ENCODE measurements at places on chromosomes 7 and 10.

DNA sequence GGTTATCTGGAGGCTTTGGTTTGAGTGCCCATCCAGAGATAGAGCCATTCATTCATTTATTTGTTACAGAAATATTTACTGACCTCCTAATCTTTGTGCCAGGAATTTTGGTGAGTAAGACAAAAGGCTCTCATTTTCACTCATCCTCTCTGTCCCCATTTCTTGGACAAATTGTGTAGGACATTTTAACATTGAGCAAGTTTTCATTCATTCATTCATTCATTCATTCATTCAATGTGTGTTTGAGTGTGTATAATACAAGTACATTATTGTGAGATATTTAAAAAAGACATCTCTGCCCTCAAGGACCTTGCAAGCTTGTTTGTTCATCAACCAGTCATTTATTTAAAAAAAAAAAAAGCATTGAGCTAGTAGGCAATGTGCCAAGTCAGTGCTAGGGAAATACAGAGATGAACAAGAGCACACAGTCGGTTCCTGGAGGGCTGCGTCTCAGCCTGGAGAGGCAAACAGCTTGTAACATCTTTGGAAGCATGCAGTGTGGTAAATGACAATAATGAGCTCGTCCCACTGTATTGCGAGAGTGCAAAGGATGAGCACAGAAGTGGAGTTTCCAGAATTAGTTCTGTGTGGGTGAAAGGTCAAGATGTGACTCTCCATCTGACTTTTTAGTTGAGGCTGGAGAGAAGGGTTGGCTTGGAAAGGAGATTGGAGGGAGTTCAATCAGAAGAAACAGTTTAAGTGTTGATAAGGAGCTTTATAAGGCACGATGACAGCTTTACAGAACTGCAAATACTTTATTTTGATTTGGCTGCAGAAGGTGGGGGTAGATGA, 50.5 kb upstream of the HBP1 start:
- DNase-seq = no peak

GRCh38 chr10:13990946-13991345, 339.8 kb downstream of the FRMD4A start:
- DNase-seq = no peak

GRCh38 chr7:2032030-2032875, 200.5 kb downstream of the MAD1L1 start:
- DNase-seq = no peak

DNA sequence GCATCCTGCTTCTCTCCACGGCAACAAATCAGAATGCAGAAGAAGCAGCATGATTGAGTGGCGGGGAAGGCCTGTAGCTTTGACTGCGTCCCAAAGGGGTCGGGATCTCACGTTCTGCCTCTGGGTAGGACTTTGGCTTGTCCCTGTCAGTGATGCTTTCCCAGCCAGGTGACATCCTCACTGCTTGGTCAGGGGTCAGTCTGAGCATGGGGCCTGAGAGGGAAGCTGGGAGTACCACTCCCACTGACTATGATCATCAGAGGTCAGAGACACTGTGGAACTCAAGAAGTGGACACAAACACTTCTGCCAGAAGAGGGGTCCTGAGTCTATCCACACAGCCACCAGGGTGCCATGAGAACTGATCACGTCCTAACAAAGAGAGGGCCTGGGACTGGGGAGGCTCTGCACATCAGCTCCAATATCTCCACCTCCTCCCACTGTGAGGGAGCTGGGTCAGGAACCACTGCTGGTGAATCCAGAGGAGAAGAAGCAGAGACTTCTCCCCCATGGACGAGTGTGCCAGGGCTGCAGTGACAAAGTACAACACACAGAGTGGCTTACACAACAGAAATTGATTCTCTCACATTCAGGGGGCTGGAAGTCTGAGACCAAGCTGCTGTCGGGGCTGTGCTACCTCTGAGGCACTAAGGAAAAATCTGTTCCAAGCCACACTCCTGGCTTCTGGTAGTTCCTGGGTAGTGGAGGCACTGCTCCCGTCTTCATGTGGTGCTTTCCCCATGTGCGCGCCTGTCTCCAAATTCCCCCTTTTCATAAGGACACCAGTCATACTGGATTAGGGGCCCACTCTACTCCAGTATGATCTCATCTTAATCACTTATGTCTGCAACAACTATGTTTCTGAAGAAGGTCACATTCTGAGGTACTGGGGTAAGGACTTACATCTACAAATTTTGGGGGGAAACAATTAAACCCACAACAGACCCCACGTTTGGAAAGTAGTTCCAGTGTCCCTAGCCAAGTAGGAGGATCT, 131.1 kb downstream of the CYP26A1 start:
- no peak for DNase-seq

DNA sequence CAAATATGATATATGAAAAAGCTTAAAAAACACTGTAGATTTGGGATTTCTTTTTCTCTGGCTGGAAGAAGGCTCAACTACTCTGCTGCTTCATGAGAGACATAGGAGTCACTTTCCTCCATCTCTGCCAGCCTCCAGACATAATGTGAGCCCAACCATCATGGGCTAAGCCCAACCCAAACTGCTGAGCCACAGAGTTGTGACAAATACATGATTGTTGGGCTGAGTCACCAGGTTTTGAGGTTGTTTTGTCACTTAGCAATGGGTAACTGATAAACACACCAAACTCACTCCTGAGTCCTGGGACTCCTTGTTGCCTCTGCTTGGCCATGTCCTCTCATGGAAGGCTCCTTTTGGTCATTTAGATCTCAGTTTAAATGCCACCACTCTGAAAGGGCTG, 381.8 kb upstream of the FZD8 start:
- DNase-seq = no peak

GRCh38 chr10:78935697-78936407, 132.9 kb upstream of the ZMIZ1 start:
- no peak for DNase-seq

- DNase-seq = no peak
These were observed 18.4 kb upstream of the CUBN start for GRCh38 chr10:17147884-17148489.

DNA sequence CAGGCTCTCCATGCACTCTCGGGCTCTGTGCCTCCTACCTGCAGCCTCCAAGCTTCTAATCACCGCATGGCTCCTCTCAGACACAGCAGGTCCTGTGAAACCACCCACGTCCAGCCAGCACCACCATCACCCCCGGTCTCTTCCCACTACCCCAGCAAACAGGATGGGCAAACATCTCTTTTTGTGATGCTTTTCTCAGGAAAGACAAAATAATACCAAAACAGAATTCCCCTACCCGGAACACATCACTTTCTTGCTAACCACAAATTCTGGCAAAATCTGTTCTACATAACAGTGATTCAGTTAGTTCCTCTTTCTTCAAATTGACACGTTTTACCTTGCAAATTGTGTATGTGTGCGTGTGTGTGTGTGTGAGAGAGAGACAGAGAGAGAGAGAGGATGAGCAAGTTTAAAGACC, 6.5 kb downstream of the SNX8 start:
- DNase-seq = no peak

GRCh38 chr7:77467408-77467807, 51.3 kb upstream of the GSAP start:
- DNase-seq = no peak

GRCh38 chr7:1737956-1738355, 67.9 kb downstream of the ELFN1 start:
- DNase-seq = no peak

- no peak for DNase-seq
These were observed 9.4 kb downstream of the PIP4K2A start for GRCh38 chr10:22704942-22705341.

DNA sequence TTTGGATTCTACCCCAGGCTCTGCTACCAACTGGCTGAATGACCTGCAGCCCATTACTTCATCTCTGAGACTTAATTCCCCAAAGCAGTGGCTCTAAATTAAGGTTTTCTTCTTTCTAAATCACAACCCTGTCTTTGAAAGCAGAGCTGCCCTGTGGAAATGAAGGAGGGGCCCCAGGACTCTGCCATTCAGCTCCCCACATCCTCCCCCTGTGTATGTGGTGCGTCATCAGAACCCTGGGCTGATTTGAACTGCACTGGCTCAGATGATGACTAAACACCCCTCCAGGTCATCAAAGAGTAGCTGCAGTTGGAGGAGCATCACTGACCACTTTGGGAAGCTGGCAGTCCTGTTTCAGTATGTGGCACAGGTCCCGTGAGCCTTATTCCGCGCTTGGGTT, 46.6 kb downstream of the BPGM start:
- DNase-seq = peak; percentile 59

DNA sequence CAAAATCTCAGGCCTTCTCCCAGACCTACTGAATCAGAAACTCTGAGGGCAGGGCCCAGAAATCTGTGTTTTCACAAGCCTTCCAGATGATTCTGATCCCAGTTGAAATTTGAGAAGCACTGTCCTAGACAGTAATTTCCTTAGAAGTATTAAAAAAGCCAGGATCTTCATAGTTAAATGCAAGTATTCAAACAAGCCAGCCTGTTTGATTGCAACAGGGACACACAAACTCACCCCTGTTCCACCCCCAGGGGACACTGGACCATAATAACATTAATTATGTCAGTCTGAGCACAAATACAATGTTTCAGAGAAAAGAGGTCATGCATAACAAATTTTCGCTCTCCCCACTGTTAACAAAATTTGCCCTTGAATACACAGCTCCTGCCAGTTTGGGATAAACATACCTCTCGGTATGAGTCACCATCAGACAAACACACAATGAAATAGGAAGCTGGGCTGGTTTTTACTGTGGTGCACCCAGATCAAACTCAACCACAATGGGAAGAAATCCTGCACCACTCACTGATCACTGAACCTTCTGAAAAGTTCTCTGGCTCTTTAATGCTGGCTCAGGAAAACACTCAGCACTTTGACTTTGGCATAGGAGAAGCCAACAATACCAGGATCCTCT, 34.3 kb downstream of the ABLIM1 start:
- no peak for DNase-seq

- no peak for DNase-seq
These were observed 24.3 kb upstream of the PDZD8 start for GRCh38 chr10:117399341-117400196.

GRCh38 chr10:70426823-70427222, 14.7 kb downstream of the NODAL start:
- no peak for DNase-seq

GRCh38 chr10:3331187-3331586, 158.6 kb upstream of the PITRM1 start:
- no peak for DNase-seq

- DNase-seq = no peak
These were observed 4.8 kb upstream of the RSU1 start for GRCh38 chr10:16822027-16822426.

- no peak for DNase-seq
These were observed 84.7 kb downstream of the DLG5 start for GRCh38 chr10:77841711-77842375.

DNA sequence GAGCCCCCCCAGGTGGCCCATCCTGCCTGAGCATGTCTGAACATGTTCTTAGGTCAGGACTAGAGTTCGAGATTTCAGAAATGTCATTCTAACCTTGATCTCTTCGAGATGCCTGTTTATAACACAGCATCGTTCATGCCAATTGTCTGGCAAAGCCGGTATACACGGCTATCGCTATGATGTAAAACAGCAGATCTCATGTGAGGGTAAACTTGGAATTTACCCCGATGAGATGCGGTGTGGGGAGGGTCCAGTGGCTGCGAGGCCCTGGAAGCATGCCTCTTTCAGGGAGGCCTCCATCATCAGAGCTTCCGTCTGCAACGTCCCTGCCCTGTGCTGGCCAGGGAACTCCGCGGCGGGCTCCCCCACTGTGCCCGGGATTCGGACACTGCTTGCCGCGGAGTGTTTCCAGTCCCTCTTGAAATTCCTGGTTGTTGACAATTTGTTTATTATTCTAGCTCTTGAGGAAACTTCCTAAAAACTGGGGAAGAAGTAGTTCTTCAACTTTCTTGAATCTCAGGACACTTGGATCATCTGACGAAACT, 168.6 kb upstream of the RHEB start:
- no peak for DNase-seq

- no peak for DNase-seq
These were observed 190.3 kb upstream of the ETV1 start for GRCh38 chr7:14179781-14180180.

DNA sequence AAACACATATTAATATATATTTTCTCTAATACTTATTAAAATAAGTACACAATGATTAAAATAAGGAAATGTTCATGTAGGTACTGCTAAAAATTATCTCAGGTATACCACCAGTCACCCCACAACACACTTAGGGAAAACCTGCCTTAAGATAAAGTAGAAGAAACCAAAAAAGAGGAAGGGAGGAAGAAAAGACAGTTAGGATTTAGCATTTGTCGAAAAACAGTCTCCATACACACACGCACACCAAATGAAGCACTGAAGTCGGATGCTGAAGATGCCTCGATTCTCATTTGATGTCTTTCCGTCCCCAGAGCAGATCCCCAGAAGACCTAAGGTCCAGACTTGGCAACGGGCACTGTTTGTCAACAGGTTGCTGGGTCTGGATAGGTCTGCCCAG, 30.0 kb upstream of the ARID5B start:
- DNase-seq = no peak
